ENCODE measurements at places on chromosomes 2 and 18.
A peak's percentile ranks its signal among the peaks of the same experiment; 100 is the strongest.

- peak; percentile 85 for DNase-seq
Observed at GRCh38 chr2:38907743-38908562, 18.3 kb downstream of the ARHGEF33 start.

DNA sequence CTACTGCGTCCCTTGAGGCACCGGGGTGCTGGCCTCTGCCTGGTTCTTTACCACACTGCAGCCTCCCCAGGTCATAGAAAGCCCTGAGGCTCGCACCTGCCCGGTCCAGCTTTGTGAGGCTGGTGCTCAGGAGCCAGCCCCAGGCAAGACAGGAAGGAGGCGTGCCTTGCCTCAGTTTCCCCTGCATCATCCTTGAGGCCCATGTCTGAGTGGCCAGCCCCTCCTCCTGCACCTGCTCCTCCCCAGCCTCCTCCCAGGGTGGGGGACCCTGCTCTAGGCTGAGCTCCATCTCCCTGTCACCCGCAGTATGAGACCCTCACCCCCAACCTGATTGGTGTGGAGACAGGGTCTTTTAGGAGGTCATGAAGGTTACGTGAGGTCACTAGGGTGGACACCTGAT lies 147.7 kb downstream of the ZNF516 start:
- no peak for DNase-seq

- DNase-seq, result no peak
Observed at GRCh38 chr2:20436716-20437470, 10.0 kb upstream of the RHOB start.

DNA sequence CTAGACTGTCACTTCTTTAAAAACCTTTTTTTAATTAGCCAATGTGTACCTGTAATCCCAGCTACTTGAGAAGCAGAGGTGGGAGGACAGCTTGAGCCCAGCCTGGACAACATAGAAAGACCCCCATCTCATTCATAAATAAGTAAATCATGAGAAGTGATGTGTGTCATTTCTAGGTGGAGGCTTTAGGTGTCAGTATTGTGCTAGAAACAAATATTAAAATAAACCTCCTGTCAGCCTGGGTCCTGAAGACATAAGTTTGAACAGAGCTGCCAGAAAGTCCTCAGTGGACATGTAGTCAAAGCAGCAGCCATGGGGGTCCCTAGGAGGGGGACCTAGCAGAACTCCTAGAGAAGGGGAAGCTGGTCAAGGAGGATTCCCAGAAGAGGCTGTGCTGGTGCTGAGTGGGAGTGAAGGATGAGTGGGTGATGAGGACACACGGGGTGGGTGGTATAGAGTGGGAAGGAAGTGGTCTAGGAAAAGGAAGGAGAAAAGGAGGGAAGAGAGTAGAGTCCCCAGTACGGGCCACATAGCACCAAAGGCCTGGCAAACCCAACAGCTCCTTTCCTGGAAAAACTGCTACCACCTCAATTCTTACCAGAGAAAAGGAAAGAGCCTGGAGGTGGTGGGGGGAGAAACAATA lies 316.6 kb upstream of the NCKAP5 start:
- no peak for DNase-seq

GRCh38 chr2:148391324-148391723 lies 253.2 kb upstream of the EPC2 start:
- DNase-seq, result no peak

GRCh38 chr2:218959141-218959731 lies at the start of gene CDK5R2:
CDK5R2 (plus strand) TSS chr2:218959666; CDS start chr2:218959821, 155 bp downstream.
- DNase-seq, result peak; percentile 90

DNA sequence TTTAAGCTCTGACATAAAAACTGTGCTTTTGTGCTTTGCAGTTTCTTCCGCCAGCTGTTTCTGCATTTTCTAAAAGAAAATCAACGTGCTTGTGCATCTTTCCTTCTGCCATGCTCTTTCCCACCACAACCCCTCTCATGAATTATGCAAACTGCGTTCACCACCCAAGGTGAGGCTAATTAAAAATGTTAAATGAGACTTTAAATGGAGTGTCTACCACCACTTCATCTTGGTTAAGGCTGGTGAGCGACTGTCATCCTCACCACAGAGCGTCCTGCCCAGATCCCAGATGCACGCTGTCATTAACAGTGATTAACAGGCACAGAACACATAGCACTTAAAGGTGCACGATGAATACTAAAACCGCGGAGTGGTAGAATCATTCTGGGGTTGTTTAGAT lies 250.5 kb upstream of the RAB6C start:
- no peak for DNase-seq

DNA sequence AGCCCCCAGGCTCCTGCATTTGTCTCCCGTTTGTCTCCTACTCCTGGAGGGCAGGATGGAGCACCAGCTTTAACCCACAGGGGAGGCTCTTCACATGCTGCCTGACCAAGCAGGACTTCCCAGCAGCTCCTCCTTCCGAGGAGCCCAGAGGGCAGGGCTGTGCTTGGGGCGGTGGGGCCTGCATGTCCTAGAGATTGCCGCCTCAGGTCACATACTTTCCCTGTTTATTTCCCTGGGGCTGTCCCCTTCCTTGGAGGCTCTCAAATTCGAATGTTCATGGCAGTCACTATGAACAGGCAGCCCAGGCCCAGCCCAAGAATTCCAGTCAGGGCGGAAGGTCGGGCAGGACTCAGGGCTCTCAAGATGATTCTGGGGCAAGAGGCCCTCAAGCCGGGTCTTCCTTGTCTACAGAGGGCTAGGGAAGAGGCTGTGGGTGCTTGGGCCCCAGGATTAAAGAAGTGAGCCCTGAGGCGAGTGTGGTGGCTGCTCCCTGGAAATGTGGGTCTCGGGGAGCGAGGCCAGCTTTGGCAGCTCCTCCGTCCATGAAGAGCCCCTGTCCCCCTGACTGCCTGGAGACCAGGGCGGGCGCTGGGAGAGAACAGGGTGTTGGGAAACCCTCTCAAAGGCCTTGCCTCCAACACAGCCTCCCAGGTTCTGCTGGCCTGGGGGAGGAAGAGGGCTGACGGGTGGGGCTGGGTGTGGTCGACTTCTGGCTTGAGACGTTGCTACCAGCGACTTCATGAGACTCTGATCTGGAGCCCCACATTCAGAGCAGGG lies 48.9 kb upstream of the HPCAL1 start:
- no peak for DNase-seq

GRCh38 chr2:88024509-88024908 lies 8.2 kb upstream of the RNU2-63P start:
- DNase-seq, result no peak

GRCh38 chr2:76851000-76851399 lies 671.2 kb downstream of the LRRTM4 start:
- no peak for DNase-seq

GRCh38 chr2:136290326-136290725 lies 172.4 kb upstream of the CXCR4 start:
- DNase-seq, result no peak

DNA sequence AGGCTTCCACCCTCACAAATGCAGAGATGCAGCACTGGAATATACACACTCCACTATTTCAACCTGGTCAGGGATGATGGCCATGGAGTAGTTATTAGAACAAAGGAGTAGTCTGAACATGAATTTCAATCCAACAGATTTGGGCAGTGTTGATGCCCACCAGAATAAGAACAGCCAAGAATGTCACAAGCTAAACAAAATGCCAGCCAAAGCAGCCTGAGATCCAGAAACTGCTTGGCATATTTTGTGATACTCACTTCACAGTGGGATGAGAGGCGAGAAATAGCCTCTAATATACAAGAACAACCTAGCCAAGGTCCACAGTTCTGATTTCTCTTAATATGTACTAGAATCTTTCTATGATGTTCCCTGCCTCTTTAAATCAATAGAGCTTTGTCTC lies 58.6 kb upstream of the KLF7 start:
- DNase-seq, result no peak

GRCh38 chr18:23340661-23341060 lies 112.4 kb upstream of the RIOK3 start:
- DNase-seq, result no peak

DNA sequence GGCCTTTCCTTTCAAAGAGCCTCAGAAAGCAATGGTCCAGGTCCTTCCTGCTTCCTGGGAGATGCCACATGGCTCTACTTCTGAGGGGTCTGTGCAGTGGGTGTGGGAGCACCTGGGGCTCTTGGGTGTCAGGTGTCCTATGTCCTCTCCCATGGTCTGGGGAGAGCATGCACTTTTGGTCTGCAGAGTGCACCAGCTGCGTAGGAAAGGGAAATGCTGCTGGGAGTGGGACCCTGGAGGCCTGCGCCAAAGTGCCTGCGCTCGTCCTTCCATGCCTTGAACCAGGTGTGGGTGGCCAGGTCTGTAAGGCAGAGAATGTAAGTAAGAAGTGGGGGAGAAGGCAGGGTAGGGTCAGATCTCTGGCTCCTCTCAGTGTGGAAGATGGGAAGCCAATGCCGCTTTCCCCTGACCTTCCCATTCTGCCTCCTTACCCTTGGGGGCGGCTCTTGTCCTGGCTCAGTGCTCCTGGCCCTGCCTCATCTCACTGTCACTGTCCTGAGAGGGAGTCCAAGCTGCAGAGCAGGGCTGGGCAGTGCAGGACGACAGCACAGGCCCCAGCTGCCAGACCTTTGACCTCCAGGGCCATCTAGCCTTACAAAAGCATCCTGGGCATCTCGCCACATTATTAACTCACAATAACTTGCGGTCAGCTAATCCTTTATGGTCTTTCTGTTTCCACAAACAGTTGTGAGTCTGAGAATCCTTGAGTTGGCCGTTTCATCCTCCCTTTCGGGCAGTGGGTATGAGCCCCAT lies 6.6 kb upstream of the PROM2 start:
- no peak for DNase-seq

GRCh38 chr18:23867006-23867405 lies 147.5 kb upstream of the TTC39C start:
- DNase-seq, result no peak

DNA sequence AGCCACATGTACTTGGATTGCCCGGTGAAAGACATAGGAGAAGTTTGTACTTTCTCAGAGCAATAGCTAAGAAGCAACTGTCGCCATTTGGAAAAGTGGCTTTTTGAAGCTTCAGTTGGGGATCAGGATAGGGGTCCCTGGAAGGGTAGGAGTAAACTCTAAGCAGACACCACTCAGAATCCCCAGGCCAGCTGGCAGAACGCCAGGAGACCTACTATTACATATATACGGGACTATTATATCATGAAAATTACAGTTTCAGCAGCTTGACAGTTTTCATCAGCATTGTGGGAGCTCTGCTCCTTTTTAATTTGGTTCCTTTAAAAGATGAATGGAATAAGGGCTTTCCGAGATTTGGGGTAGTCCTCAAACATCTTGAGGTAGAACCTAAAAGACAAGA lies 54.9 kb downstream of the SRD5A2 start:
- DNase-seq, result no peak

DNA sequence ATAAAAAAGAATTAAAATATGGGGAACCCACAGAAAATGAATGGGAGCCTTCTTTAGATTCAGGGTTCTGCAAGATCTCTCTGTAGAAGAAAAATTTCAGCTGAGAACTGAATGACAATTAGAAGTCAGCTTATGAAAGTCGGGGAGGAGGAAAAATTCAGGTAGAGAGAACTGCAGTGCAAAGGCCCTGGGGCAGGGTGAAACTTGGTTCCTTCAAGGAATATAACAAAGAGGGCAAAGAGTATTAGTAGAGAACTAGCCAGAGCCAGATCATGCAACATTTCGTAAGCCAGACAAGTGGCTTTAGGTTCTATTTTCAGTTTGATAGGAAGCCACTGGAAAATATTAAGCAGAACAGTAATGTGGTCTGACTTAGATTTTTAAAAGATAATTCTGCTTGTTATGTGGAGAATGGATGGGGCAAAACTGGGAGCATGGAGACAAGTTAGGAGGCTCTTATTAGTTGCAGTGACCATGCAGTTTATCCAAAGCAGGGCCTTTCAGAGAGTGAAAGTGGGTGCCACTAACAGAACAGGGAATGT lies 27.9 kb downstream of the RAB27B start:
- no peak for DNase-seq

Measured in activated CD4-positive, alpha-beta T cell treated with anti-CD3 and anti-CD28 coated beads, Interleukin-10, Interleukin-2, amounts not matched to agents 100 ng/mL and 50 ng/mL, durations not matched to agents 16 hours and 8 hours (primary cell).